Gastroesophageal sphincter (tissue), 4 donors: ENCODE measurements at places on chromosomes 7 and 10.

DNA sequence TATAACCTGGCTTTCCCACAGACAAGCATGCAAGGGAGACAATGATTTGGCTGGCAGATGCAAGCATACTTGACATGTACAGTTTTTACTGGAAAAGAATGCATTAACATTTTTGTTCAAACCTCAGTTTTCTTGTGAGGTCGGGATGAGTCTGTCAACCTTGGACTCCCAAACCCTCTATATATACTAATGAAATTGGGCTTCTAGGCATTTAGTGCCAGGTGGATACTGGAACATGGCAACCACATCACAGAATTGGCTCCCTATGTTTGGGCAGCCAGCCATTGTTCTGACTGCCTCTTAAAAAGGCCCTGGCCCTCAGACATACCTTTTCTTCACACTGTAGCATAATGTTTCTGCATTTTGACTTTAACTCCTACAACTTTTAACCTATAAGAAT is 39.1 kb downstream of the CDK6 start:
- ATAC-seq = no peak

- peak; percentile 81 for ATAC-seq
These were observed 435.8 kb upstream of the MGMT start for GRCh38 chr10:129030996-129031843.

- no peak for ATAC-seq
These were observed 608.4 kb upstream of the KCND2 start for GRCh38 chr7:119664601-119665000.

- no peak for ATAC-seq
These were observed 736.6 kb downstream of the AUTS2 start for GRCh38 chr7:70334871-70335270.

DNA sequence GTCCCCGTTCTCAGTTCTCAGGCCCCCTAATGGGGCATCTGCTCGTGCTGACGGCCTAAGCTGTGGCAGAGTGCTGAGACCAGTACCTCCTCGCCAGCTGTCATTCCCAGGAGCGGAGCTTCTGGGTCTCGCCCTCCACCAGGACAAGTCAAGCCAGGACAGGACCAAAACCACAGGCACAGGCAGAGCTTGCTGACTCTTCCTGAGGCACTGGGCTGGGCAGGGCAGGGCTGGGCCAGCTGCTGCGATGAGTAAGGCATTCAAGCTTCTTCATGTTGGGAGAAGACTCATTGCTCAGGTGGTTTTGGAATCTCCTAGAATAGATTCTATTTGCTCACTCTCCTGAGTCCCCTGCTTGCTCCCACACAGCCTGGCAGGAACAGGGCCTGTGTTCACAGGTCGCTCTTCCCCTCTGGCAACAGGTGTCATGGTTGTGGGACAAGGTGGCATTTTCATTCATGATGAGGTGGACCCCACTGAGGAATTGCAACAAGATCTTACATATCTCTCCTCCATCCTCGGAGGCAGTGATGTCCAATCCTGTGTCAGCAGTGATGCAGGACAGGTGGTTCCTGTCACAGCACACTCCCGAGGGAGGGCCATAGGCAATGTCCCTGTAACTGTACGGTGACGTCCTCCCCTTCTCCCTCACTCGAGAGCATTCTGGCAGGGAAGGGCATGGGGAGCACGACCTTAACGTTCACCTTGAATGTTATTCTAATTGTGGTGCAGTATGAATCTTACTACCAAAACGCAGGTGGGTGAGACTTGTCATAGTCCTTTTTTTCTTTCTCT is 17.0 kb upstream of the SH3PXD2A start:
- ATAC-seq = no peak

DNA sequence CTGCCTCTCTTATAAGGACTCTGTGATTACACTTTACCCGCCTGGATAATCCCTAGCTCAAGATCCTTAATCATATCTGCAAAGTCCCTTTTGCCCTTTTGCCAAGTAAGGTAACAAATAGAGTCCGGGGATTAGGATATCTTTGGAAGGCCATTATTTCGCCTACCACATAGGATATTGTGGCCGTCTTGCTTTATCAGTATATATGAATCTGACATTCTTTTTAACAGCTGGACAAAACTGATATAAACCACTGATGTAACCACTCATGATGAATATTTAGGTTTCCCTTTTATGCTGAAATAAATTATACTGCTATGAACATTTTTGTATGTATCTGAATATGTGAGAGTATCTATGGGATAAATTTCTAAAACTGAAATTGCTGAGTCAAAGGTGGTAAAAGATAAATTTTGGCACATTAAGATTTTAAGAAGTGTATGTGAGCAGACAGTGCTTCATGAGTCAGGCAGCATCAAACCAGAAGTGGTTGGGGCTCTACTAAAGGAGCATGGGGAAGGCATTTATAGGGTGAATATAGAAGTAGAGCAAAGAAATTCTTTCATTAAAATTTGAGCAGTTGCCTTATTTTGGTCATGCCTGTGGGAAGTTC is 44.7 kb downstream of the AVL9 start:
- no peak for ATAC-seq

DNA sequence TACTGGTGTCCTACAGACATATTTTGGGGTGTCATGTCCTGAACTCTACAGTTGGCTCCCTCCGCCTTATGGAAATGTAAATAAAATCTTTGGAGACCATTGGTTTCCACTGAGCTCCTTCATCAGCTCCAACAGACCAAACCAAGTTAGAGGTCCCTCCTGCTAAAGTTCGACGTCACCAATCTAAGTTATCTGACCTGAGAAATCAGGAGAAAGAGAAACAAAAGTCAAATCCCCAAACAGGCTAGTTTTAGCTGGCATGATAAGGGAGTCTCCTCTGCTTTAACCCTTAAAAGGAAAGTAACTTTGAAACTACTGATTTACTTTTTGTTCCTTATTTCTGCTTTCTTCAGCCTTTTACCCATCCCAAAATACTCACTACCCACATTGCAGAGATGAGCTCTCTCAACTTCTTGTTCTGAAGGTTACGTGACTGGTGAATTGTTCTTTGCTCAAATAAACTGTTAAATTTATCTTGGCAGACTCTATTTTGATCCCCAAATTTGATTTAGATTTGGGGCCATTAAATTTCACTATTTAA is 39.9 kb downstream of the AVL9 start:
- ATAC-seq = no peak

DNA sequence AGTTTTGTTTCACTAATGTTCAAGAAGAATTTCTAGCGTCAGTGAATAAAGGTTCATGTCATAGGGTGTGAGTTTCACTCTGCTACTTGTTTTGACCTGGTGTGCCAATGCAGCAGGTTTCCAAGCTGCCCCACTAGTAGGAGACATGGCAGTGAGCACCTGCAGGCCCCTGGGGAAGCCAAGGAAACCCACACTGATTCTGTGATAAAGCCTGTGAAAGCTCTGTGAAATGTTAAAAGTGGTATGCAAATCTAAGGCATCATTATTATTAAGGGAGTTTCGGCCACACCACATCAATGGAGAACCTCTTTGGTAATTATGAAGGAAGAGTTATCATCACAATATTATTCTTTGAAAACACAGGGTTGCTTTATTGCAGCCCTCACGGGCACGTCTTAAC is 46.4 kb downstream of the ABCB5 start:
- no peak for ATAC-seq

DNA sequence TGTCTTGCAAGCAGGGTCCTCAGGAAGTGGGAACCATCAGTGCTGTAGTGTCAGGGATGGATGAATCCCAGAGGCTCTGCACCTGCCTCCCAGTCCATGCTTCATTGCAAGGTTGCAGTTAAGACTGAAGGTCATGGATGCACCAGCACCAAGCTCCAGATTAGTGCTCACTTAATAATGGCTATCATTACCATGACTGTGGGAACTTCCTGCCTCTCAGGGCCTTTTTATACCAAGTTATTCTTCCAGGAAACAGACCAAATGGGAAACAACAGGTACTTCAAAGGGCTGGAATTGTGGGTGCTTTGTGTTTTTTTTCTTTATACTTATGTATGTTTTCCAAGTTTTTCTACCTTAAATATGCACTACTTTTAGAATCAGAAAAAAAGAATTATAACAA is 197.7 kb downstream of the CYP26A1 start:
- ATAC-seq = no peak

DNA sequence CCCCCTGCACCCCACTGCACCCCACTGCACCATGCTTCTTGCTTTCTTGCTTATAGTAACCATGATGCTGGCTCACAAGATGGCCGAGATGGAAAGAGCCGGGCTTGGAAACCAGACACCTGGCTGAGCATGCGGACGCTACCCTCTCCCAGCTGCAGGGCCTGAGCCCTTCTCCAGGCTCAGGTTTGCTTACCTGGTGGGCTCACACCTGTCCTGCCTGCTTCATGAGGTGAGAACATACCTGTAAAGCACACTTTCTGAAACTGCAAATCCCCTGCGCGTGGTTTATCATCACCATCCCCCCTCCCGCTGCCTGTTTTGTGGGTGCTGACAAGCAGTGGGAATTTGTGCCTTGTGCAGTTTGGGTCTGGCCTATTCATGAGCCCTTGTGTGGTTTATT is 302.7 kb downstream of the GLRX3 start:
- no peak for ATAC-seq
